Endothelial cell (in vitro differentiated cells): ENCODE measurements at places on chromosomes 11 and 22. TPM values are rescaled to one million over a fixed set of nuclear protein-coding genes. Genes with fewer than 3 reads are reported as not detected.

The NUP98 gene
- 59.9 TPM for total RNA-seq

- DNase-seq, result no peak
These were observed 34.0 kb upstream of the RFPL3 start for GRCh38 chr22:32323513-32324164.

The APLNR gene
- 48.8 TPM for total RNA-seq

The IGSF22 gene
- 0.74 TPM for total RNA-seq

DNA sequence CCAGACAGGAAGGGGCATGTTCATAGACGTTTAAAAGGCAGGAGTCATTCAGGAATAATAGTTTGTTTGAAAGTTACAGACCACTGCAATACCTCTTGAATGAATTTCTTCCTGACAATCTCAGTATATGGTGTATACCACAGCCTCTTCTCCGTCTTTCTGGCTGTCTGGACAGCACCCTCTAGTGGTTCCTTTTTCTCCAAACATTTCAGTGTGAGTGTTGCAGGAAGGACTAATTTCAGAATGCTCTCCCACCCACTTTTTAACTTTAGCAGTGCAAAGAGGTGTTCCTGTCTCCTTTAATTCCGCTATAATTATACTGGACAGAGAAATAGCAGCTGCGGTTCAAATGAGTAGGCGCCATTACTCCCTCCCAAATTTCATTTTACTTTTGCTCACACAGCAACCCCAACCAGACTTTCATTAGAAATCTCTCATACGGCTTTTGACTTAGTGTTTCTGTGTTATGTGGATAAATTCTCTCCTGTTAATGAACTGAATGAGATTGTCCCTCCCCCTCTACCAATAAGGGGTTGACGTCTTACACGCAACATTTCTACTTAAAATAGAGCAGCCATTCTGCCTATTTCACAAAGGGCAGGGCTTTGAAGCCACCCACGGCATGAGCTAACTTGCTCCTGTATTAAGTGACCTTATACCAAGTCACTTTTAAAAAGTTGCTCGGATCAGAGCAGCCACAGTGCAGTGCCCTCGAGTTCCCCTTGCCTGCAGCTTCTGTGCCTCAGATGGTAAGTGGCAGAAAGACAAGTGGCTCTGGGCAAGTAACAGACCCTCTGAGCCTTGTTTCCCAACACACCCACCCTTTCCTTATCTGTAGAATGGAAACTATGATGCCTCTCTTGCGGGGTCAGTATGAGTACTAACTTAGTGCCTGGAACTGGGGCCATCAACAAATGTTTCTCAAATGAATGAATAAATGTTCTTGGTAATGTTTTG is 368.6 kb downstream of the OPCML start:
- DNase-seq, result peak; percentile 45

- DNase-seq, result no peak
These were observed 51.0 kb downstream of the SNX19 start for GRCh38 chr11:130865091-130865773.

GRCh38 chr11:93849751-93850593 is 446 bp downstream of the VSTM5 start:
- DNase-seq, result peak; percentile 41

GRCh38 chr11:60771879-60772525 is 13.1 kb upstream of the MS4A10 start:
- DNase-seq, result no peak

DNA sequence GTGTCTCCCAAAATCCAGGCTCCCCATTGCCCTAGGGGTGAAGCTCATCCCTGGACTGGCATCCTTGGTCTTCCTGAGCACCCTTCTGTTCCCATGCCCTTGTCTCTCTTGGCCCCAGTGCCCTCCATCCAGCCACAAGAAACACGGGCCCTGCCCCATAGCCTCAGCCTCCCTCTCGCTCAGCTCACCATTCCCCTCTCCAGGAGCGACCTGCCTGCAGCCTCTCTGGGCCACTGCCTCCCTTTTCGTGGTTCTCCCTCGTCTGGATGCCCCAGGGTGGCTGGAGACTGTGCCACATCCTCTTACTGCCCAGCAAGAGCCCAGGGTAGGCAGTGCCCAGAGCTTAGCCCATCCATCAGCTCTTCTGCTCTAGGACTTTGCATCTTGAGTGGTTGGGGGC is 532.1 kb downstream of the TBC1D22A start:
- DNase-seq, result no peak

- no peak for DNase-seq
These were observed 6.8 kb downstream of the HPS4 start for GRCh38 chr22:26476705-26477340.

GRCh38 chr11:43250309-43250708 is 61.5 kb upstream of the API5 start:
- DNase-seq, result no peak

- DNase-seq, result no peak
These were observed 67.6 kb downstream of the CDKN1C start for GRCh38 chr11:2818021-2818420.

The IL10RA gene
- 0.82 TPM for total RNA-seq

GRCh38 chr22:23385678-23386631 is 194.1 kb downstream of the IGLL1 start:
- DNase-seq, result peak; percentile 92

DNA sequence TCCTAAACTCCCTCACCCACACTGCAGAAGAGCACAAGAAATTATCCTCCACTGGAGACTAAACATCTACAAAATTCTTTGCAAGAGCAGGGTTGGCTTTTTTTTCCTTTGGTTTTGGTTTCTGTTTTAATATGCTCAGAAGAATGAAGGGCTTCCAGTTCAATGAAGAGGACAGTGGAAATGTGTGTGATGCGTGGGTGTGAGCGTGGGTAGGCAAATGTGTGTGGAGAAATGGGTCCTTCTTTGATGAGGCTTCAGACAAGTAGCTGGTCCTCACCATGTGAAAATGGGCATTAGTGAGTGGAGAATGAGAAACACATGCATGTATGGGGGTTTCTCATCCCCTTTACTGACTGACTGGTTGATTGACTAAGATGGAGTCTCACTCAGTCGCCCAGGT is 263.3 kb upstream of the SYN3 start:
- DNase-seq, result no peak

DNA sequence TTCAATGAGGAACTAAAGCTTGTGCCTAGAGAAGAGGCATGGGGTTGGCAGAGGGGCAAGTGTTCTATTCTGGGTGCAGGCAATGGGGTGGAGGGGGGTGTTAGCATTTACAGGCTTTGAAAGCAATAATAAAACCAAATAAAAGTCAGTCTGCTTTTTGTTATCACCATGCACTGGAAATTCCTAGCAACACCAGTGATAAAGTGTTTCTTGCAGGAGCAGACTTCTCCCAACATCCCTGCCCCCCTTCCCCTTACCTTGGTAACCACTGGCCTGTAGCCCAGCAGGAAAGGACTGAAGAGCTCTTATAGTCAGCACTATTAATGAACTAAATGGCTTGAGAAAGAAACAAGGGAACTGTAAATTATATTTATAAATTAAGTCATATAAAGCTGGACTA is 65.2 kb upstream of the SESN3 start:
- DNase-seq, result no peak

DNA sequence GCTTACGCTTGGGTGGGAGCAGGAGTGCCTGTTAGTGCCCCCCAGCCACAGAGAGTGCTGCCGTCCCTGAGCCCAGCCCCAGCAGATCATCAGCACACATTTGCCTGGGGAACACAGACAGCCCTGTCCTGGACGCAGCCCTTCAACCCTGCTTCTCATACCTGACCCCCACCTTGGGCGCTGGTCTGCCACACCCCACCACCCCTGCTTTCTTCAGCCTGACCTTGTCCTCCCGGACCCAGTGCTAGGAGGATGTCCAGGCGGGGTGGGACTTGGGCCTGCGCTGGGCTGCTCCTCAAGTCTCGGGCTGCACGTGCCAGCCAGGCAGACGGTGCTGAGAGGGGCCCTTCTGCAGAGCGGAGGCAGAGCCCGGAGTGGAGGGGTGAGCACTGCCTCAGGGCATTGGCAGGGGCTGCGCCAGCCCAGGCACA is 119.2 kb downstream of the KCNQ1OT1 start:
- DNase-seq, result no peak

- DNase-seq, result no peak
These were observed 55.0 kb upstream of the DEPDC7 start for GRCh38 chr11:32960553-32961164.

DNA sequence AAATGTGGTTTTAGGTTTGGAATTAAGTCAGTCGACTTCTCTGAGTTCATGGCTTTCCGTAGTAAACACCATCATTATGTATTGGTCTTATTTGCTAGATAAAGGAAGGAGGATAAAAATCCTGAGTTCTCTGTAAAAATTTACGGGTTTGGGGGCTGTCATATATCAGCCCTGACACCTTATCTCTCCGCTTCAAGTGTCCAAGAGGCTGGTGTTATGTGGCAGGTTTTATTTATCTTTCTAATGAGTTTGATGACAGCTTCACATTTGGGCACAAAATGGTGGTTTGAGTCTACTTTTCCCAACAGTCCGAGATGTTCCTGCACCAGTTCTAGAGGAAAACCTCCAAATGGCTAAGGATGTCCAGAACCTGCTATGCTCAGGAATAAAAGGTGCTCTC is 67.3 kb upstream of the VSTM5 start:
- no peak for DNase-seq

DNA sequence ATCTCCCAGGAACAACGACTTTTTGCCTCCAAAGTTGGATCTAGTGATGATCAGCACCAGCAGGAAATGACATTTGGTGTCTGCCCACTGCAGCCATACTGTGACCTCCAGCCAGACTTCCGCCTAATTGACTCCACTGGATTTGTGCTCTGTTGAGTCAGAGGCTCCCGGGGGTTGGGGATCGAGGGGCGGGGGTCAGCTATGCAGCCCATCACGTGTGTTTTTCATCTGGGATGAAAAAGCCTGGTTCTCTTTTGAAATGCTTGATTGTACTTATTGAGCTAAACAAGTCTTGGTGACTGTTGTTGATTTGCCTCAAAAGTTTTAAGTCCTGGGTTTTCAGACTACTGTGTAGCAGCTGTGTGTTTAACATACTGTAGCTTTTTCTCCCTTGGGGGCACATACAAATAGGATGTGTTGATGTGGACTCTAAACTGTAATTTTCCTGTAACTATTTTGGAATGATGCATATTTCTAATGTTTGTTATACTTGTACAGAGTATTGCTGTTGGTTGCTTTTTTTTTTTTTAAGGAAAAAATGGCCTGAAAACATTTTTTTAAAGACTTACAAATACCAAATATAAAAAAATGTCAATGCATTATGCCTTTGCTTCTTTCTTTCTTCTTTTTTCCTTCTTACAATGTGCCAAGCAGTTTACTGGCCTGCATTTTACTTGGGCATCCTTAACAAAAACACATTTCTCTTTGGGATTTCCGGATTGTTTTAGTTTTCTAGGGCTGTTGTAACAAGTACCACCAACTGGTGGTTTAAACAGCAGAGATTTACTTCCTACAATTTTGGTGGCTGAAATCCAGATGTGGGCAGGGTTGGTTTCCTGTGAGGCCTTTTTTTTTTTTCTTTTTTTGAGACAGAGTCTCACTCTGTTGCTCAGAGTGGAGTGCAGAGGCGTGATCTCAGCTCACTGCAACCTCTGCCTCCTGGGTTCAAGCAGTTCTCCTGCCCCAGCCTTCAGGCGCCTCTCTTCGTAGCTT is 46.1 kb upstream of the OR4B1 start:
- DNase-seq, result no peak

DNA sequence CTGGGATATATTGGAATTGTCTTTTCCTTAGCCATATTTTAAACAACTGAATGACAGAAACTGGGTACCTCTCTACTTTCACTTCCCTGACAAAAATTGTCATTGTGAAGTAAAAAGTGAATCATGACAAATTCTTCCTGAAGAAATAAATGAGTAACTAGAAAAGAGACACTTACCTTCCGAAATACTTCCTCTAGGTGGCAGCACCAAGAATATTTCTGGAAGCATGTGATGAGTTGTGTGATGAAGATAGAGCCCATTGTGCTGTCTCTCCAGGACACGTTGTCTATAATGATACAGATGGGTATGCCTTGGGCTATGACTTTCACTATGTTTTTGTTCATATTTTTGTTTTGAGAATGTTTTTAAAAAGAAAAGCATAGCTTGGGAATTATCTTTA is 21.5 kb downstream of the CASP4 start:
- peak; percentile 8 for DNase-seq

The SF3A1 gene
- total RNA-seq, result 139 TPM

- DNase-seq, result peak; percentile 82
These were observed 8.7 kb upstream of the TTC12 start for GRCh38 chr11:113305440-113306336.

GRCh38 chr11:132288036-132288435 is 917.6 kb downstream of the NTM start:
- no peak for DNase-seq
